GM04504 (cell line): ENCODE measurements at places on chromosomes 6 and 20.

- no peak for DNase-seq
These were observed 22.8 kb upstream of the SLC23A2 start for GRCh38 chr20:5024103-5024502.

- DNase-seq = no peak
These were observed 10.3 kb downstream of the TRIM38 start for GRCh38 chr6:25972902-25973301.

GRCh38 chr6:119444642-119445557 lies 95.3 kb upstream of the MAN1A1 start:
- DNase-seq = no peak

- DNase-seq = no peak
These were observed 1.5 kb downstream of the SIGLEC1 start for GRCh38 chr20:3710703-3711483.

DNA sequence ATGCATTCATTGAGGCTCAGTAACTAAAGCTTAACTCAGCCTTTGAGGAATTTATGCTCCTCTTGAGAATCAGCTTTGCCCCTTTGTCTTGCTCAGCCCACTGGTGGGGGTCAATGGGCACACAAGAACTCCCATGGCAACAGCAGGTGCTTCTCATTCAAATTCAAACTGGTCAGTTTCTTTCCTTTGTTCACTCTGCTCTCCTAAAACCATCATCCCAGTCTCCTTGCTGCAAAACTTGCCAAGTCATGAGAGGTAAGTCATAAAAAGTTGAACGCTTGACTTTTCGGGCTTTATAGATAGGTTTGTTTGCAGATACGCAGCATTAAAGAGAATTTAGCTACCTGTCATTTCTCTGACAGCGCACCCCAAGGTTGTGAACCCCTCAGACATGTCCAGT lies 146.8 kb downstream of the TFAP2A start:
- no peak for DNase-seq

DNA sequence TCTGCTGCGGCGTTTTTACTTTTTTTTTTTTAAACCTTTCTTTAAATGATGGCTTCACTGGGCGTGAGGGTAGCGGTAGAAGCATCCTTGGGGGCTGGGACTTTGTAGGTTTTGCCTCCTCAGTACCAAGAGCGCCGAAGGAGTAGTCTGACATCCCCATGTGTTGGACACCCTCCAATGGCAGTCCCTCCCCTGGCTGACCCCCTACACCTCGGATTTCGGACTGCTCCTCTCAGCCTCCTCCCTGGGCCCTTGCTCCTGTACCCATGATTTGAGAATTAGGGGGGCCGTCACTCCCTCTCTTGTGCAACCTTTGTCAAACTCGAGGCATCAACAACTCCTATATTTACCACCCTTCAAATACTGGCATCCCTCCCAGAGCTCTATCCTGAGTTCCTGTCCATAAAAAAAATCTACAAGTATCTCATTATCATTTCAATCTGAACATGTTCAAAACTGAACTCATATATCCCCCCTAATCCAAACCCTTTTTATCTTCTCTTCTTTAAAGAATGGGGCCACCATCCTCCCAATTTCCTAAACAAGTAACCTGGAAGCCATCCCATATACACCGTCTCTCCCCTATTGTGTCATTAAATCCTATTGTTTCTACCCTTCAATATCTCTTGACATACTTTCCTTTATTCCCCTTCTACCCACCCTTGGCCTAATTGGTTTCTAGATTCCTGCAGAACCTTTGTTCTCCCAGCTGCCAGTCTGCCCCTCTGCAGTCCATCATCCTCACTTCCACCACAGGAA lies 1.2 kb upstream of the ARFGEF3 start:
- DNase-seq = no peak

- DNase-seq = peak; percentile 86
These were observed 202.5 kb upstream of the ASCC3 start for GRCh38 chr6:101083533-101084175.

- DNase-seq = no peak
These were observed 81.5 kb downstream of the HAO1 start for GRCh38 chr20:7858734-7859250.
